GOT3 (cell line): ENCODE measurements at places on chromosomes 16 and 17.

GRCh38 chr16:77836801-77837200, 48.4 kb downstream of the VAT1L start:
- no peak for DNase-seq

GRCh38 chr17:17636272-17636885, 44.9 kb upstream of the PEMT start:
- no peak for DNase-seq

DNA sequence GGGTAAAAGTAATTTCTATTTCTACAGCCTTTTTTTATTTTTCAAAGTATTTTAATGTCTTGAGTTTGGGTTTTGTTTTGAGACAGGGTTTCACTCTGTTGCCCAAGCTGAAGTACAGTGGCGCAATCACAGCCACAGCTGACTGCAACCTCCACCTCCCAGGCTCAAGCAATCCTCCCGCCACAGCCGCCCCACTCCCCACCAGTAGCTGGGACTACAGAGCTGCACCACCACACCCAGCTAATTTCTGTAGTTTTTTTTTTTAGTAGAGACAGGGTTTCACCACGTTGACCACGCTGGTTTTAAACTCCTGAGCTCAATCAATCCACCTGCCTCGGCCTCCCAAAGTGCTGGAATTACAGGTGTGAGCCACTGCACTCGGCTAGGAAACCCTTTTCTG, 44.0 kb downstream of the TUBD1 start:
- DNase-seq: no peak

DNA sequence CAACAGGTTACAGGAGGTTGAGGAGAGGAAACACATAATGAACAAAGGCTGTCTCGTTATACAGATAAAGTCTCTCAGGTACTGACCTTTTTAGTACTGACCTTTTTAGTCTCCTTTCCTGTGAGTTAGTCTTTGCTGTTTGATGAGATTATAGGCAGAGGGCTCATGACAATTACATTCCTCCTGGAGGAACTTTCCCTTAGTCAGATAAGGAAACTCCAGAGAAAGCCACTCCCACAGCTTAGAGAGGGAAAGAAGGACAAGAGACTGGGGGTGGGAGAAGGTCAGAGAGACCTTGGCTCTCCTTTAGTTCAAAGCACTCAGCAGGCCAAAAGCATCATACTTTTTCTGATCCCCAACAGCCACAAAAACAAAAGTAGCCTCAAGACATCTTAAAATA, 15.3 kb upstream of the PSMD7 start:
- DNase-seq: no peak

- DNase-seq: no peak
Measured at GRCh38 chr16:70717065-70717464, 31.2 kb upstream of the MTSS2 start.
